ENCODE measurements at places on chromosomes 5 and 9. TPM values are rescaled to one million over a fixed set of nuclear protein-coding genes. Genes with fewer than 3 reads are reported as not detected.

The TXNDC8 gene
- total RNA-seq: not detected

GRCh38 chr5:5598547-5599113, 176.2 kb downstream of the ICE1 start:
- H3K4me3 ChIP-seq: no peak overlapping the region
- DNase-seq: no peak
- no peak overlapping the region for H3K27ac ChIP-seq
- no peaks in the 10 kb centered on the region for H3K27me3 ChIP-seq
- H3K36me3 ChIP-seq: no peaks in the 10 kb centered on the region
- H3K4me1 ChIP-seq: peaks cover 5% of the 10 kb centered on the region

DNA sequence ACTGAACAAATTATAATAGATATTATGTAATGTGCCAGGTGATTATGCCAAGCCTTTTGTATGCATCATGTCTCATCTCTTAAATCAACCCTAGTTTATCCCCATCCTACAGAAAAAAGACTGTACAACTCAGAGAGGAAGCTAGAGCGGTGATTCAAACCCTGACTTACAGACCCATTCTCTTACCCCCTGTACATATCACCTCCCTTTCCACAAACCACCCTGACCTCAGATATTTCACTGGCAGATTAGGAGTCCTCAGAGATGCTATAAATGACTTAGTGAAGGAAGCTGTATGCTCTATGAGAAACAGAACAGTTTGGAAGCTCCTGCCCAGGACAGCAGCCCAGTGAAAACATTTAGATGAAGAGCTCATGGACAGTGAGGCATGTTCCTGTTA, 79.1 kb upstream of the RARS1 start:
- no peak overlapping the region for H3K4me3 ChIP-seq
- no peaks in the 10 kb centered on the region for H3K27me3 ChIP-seq
- peaks cover 28% of the 10 kb centered on the region for H3K4me1 ChIP-seq
- no peak overlapping the region for H3K27ac ChIP-seq
- no peak for DNase-seq
- no peaks in the 10 kb centered on the region for H3K36me3 ChIP-seq

- no peaks in the 10 kb centered on the region for H3K4me1 ChIP-seq
- H3K4me3 ChIP-seq: no peak overlapping the region
- H3K27me3 ChIP-seq: no peaks in the 10 kb centered on the region
- H3K36me3 ChIP-seq: no peaks in the 10 kb centered on the region
These were observed 96.5 kb downstream of the GADD45G start for GRCh38 chr9:89701221-89701798.

The CSF2 gene
- not detected for total RNA-seq

DNA sequence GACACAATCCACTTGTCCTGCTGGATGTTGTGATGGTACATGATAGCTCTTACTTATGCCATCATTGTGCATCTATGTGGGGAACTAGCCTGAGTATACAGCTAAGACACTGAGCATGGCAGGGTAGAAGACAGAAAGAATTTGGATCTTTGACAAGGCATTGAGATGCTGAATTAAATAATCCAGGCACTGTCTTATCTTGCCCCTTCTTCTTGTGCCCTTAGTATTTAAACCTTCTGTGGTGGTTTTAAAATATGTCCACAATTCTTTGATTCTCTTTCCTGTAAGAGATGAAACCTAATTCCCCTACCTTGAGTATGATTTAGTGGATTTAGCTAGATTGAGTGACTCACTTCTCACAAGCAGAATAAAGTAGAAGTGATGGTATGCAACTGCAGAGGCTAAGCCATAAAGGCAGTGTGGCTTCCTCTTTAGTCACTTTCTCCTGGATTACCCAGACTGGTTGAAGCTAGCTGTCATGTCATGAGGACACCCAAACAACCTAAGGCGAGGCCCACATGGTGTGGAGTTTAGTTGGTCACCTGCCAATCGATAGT, 174.0 kb upstream of the NREP start:
- H3K36me3 ChIP-seq: no peaks in the 10 kb centered on the region
- H3K27ac ChIP-seq: no peak overlapping the region
- DNase-seq: no peak

- peaks cover 88% of the 10 kb centered on the region for H3K27me3 ChIP-seq
- H3K4me1 ChIP-seq: peaks cover 11% of the 10 kb centered on the region
- peak within 1 kb of the TSS; percentile 46 for H3K4me3 ChIP-seq
These were observed at the start of gene ASTN2 for GRCh38 chr9:117414906-117415331. Gene ASTN2 (minus strand): TSS chr9:117415057. CDS start chr9:117414938, 119 bp downstream.

DNA sequence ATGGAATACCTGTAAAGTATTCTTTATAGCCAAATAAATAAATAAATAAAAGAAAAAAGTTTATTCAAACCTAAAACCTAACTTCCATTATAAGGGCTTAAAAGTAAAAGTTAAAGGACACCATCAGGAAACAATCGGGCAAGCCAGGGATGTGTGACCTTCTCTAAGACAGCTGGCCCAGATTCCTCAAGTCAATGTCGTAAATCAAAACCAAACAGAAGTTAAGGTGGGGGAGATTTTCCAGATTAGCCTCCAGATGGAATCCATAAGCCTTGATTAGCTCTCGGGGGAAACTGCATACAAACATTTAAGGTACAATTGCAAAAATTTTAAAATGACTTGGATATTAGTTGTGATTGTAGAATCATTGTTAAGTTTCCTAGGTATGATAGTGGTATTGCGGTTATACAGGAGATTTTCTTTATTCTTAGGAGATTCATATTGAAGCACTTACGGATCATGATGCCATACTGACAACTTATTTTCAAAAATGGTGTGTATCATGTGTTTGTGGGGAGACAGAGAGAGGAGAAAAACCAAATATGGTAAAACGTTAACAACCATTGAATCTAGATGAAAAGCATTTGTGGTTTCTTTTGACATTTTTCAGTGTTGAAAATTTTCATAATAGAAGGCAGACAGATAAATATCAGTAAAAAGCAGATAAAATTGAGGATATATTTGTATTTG, 21.5 kb upstream of the MGAT1 start:
- no peak for DNase-seq
- no peak overlapping the region for H3K4me3 ChIP-seq
- H3K27ac ChIP-seq: peak overlapping the region; percentile 70
- no peaks in the 10 kb centered on the region for H3K36me3 ChIP-seq

The KLF9 gene
- 50.4 TPM for total RNA-seq

- peaks cover 38% of the 10 kb centered on the region for H3K27me3 ChIP-seq
- no peaks in the 10 kb centered on the region for H3K4me1 ChIP-seq
- DNase-seq: no peak
- no peak overlapping the region for H3K27ac ChIP-seq
These were observed 98.5 kb upstream of the SMARCA2 start for GRCh38 chr9:1916655-1917054.

The F12 gene
- total RNA-seq: not detected

- no peak overlapping the region for H3K4me3 ChIP-seq
- DNase-seq: no peak
- no peak overlapping the region for H3K27ac ChIP-seq
- no peaks in the 10 kb centered on the region for H3K27me3 ChIP-seq
- no peaks in the 10 kb centered on the region for H3K36me3 ChIP-seq
- no peaks in the 10 kb centered on the region for H3K4me1 ChIP-seq
These were observed 79.4 kb downstream of the CAAP1 start for GRCh38 chr9:26813247-26813646.
